ACHN (cell line): ENCODE measurements at places on chromosomes 6 and 20.

DNA sequence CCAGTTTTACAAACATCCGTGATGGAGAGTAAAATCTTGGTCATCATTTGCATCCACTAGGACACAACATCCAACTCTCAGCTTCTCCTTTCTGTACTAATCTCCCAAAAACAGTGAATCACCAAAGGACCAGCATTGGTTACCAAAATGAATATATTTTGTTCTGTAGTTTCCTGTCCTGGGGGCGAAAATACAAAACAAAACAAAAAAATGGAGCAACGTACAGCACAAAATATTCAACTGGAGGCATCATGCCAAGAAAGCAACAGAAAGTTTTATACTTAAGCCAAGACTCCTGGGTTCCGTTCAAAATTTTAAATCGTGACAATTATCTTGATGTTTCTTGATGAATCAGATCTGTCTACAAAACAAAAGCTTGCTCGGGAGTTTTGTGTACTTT is 126.6 kb upstream of the CCDC28A start:
- DNase-seq, result no peak

GRCh38 chr20:37867289-37868195 is 35.4 kb upstream of the VSTM2L start:
- DNase-seq, result no peak

DNA sequence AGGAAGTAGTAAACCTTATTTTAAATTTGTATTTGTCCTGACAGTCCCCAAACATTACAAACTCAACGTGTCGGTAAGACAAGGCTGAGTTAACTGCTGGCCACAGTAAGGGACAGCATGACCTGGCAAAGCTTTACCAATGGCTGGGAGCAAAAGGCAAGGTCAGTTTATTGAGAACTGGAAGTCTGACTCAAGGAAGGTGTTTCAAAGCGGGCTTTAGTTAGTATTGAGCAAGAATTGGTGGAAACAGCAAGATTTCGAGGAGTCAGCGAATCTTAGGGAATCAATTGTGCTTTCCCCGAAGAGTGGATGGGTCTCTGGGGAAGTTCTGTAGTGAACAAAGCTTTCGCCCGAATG is 885 bp upstream of the GZF1 start:
- DNase-seq, result peak; percentile 25

- DNase-seq, result no peak
These were observed 97.4 kb downstream of the IYD start for GRCh38 chr6:150466196-150466595.

DNA sequence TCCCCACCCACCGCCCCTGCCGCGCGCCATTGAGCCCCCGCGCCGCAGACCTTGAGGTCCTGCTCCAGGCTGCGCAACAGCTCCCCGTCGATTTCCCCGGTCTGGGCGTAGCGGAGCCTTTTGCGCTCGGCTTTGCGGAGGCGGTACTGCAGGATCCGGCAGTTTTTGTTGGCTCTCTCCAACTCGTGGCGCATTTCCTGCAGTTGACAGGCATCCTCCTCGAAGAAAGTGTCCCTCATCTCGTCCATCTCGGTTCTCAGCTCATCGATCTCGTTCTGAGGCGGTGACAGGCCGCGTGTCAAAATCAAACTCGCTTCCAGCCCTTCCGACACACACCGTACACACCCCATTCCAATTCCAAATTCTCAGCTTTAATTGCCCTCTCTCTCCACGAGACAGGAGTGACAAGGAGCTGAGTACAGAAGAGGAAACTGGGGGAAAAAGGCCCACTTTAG is 4.3 kb downstream of the MTCL3 start:
- DNase-seq, result peak; percentile 64

GRCh38 chr20:10558635-10559187 is 115.1 kb downstream of the JAG1 start:
- DNase-seq, result no peak

DNA sequence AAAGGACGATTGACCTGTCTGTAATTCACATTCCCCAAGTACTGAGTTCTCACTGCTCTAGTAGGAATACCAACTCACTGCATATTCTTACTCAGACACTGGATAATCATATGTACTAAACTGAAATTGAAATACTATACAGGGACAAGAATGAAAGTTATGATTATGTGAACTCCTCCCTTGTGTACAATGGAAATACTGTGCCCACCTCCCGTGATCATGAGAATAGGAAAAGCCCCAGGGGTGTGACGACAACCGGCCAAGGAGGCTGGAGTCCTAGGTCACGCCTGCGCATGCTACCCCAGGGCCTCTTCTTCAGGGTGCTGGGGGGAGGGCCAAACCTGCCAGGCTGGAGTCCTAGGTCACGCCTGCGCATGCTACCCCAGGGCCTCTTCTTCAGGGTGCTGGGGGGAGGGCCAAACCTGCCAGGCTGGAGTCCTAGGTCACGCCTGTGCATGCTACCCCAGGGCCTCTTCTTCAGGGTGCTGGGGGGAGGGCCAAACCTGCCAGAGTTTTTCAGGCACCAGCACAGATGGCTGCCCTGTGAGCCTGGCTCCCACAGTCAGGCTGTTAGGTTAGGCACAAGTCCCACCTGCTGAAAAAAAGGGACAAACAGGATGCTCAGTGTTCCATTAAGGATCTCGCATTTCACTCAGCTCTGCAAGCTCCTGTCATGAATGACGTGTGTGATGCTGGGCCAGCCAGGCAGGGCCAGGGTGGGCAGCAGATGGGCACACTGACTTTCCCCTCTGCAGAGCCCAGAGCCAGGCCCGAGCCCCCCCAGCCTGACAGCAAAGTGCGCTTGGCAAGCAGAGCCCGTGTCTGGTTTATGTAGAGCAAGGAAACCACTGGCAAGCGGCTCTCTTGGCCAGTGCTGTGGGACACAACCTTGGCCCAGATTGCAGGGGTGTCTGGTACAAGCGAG is 107.7 kb downstream of the FOXF2 start:
- DNase-seq, result no peak

DNA sequence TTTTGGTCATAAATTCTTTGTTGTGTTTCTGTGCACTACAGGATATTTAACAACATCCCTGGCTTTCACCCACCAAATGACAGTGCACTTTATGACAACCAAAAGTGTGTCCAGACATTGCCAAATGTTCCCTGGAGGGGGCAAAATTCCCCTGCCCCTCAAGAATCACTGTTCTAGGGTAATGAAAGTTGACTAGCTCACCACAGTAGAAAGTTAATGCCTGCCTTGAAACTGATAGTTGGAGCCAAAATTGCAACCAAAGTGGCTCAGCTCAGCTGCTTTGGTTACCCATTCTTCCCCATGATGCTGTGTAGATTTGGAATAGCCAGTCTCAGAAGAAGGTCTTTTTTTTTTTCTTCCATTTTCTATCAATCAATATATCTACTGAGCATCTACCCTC is 150.6 kb downstream of the RALGAPA2 start:
- DNase-seq, result no peak

- no peak for DNase-seq
These were observed 85.4 kb upstream of the GPR6 start for GRCh38 chr6:109892451-109893435.

DNA sequence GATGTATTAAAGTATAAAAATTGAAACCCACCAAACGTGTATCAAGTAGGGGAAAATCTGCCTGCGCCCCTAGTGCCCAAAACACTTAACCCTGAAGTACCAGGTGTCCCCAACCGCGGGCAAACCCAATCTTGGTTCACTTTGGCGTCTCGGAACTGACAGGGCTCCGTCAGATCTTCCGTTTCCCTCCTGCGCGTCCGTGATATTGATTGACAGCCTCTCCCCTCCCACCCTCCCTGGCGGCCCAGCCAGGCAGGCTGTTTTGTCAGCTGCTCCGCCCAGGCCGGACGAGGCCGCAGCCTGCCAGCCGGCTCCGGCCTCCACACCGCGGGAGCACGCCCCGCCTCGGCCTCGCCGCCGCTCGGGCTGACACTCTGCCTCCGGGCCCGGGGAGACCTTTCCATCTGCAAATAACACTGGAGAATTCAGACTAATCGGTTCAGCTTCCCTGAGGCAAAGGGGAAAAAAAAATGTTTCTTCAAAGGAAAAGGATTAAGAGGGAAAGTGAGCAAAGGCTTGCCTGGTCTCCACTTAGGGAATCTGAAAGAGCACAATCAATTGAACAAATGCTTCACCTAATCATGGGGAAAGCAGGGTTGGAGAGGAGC is 234.9 kb upstream of the MCHR2 start:
- no peak for DNase-seq

GRCh38 chr20:19090332-19090731 is 122.1 kb upstream of the SLC24A3 start:
- no peak for DNase-seq
